Mesendoderm (in vitro differentiated cells): ENCODE measurements at places on chromosomes 3 and 15.

DNA sequence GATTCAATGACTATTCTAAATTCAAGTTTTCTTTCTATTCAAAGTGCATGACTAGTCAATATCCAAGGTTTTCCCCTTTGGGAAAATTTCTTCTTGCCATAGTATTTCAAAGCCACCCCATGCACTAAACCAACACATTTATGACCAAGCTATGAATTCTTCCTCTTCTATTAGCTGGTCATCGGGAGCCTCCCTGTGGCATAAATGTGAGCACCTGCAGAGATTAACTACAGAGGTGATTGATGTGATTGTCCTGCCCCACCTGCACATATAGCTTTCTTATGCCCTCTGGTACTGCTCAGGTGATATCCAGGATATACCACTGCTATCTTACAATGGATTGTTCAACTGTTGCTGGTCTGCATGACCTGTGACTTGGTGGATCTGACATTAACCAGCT, 694.9 kb downstream of the ZBBX start:
- DNase-seq, result no peak

- DNase-seq, result no peak
These were observed 89.3 kb downstream of the SLCO3A1 start for GRCh38 chr15:91942720-91943394.

GRCh38 chr15:75677465-75678323, 30.0 kb downstream of the SNX33 start:
- DNase-seq, result no peak

DNA sequence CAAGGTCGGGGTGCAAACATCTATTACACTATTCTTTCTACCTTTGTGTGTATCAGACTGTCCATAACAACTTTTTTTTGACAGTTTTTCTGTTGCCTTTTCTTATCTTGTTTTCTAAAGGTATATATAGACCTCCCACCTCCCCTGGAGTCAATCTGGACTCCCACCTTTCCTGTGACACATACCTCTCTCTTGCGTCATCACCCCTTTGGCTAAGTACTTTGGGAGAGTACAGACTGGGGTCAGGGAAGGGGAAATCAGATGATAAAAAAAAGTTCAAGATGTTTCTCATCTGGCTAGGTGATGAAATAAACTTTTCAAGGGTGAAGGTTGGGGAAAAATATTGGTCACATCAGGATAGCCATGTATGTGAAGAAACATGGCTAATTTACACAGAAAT, 17.2 kb downstream of the TSPAN3 start:
- DNase-seq, result peak; percentile 34

- peak; percentile 86 for DNase-seq
These were observed 42.5 kb downstream of the TPRA1 start for GRCh38 chr3:127547761-127548605.

DNA sequence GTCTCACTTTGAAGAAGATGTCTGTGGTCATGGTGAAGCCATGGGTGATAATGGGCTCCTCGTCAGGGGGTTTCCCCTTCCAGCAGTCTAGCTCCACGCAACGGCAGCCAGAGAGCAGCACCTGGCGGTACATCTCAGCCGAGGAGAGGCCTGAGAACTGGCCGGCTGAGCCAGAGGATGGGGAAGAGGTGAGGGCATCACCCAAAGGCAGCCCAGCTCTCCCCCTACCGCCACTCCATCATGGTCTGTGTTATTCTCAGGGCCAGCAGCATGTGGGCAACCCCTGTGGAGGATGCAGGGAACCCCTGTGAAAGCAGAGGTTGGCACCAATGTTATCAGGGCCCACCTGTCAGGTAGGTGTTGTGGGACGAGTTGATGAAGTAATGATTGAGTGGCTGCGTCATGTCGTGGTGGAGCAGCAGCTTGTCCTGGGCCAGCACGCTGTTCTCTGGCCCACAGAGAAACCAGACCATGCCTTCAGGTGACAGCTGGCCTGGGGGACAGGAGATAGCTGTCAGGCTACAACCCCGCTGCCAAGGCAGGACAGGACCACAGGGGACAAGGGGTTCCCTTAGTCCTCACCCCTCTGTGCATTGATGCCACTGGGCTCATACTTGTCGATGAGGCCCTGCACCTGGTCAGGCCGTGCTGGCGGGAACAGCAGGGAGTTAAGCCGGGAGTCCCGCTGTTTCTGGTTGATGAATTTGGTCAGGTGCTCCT, 9.4 kb downstream of the PLCB2 start:
- DNase-seq, result no peak

DNA sequence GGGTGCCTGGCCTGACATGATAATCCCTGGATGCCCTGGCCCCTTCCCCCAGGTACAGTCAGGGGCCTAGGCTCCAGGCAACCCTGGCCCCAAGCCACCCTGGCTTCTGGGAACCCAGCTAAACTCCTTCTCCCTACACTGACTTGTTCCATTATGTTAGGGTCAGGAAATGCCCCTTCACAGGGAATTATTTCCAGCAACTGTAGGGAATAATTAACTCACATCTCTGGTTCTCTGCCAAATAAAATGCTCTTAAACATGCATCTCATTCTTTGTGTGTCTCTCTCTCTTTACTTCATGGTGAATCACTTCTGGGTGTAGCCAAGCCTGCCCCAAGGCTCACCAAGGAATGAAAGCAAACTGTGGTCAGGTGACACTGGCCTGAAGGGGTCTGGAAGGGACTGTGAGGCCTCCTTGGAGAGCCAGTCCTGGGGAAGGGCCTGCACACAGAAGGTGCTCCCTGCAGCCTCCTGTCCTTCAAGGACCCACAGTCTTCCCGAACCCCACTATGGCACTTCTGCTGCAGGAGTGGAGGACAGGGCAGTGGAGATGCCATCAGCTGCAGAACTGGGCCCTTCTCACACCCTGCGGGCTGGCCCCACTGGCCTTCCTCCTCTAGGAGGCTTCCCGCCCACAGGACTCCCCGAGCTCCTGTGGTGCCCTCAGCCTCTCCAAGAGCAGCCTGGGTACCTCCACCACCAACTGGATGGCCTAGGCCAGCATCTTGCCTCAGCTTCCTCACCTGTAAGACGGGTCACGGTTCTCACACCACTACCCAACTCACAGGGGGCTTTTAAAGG, 17.6 kb downstream of the TKT start:
- no peak for DNase-seq

- peak; percentile 79 for DNase-seq
These were observed 28.2 kb upstream of the ST6GAL1 start for GRCh38 chr3:186902154-186902553.

- peak; percentile 44 for DNase-seq
These were observed 284.7 kb upstream of the STT3B start for GRCh38 chr3:31247850-31248562.

GRCh38 chr3:31892916-31893573, 88.0 kb downstream of the OSBPL10 start:
- peak; percentile 28 for DNase-seq

- DNase-seq, result no peak
These were observed 8.6 kb upstream of the CACNA1D start for GRCh38 chr3:53485675-53486403.

- DNase-seq, result no peak
These were observed 154.7 kb downstream of the SV2B start for GRCh38 chr15:91254766-91255165.

- DNase-seq, result no peak
These were observed 11.3 kb downstream of the PRICKLE2 start for GRCh38 chr3:64213962-64214379.
